NCI-H226 (cell line): ENCODE measurements at places on chromosomes 6 and 20.

- DNase-seq = no peak
Measured at GRCh38 chr6:38773338-38773737, 58.2 kb downstream of the DNAH8 start.

DNA sequence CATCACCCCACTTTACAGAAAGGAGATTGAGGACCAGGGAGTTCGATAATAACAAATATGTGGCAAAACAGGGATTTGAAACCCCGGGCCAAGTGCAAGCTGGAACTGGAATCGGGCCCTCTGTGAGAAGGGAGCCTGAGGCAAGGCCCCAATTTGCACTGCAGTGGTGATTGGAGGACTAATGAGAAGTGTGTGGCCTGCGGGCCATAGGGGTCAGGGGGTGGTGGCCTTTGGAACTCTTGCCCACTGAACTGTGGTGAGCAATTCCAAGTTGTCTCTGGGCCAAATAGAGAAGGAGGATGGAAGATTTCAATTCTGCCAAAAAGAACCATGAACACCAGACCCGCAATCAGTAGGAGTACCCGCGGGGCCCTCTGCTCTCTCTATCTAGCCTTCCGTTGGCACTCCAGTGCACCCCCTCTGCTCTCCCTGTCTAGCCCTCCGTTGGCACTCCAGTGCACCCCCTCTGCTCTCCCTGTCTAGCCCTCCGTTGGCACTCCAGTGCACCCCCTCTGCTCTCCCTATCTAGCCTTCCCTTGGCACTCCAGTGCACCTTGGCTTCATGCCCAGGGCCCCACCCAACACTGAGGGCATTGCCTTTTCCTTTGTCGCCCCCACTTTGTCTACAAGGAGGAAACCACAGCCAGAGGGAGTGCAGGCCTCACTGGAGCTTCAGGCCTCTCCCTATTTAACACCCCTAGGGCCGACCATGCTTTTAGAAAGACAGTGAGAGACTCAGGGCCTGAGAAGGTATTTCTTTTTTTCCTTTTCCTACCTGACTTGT, 6.0 kb upstream of the PTPRA start:
- DNase-seq = no peak

- DNase-seq = no peak
Measured at GRCh38 chr6:37061157-37061804, 55.8 kb downstream of the FGD2 start.

GRCh38 chr6:148037496-148037895, 305.1 kb upstream of the SASH1 start:
- DNase-seq = no peak

DNA sequence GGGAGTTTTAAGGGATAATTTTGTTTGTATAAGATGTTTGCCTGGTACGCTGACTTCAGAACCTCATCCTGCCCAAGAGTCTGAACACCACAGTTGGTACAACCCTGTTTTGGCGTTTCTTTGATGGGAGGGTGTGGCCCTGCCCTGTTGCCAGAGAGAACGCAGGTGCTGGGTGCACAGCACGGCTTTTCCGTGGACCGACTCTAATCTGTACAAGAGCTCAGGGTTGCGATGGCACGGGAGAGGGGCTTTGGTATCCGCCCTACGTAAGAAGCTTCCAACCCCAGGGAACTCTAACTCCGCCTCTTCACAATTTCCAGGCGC, 1.3 kb downstream of the CYP24A1 start:
- DNase-seq = no peak

GRCh38 chr6:75291331-75291730, 6.7 kb upstream of the TMEM30A start:
- no peak for DNase-seq

DNA sequence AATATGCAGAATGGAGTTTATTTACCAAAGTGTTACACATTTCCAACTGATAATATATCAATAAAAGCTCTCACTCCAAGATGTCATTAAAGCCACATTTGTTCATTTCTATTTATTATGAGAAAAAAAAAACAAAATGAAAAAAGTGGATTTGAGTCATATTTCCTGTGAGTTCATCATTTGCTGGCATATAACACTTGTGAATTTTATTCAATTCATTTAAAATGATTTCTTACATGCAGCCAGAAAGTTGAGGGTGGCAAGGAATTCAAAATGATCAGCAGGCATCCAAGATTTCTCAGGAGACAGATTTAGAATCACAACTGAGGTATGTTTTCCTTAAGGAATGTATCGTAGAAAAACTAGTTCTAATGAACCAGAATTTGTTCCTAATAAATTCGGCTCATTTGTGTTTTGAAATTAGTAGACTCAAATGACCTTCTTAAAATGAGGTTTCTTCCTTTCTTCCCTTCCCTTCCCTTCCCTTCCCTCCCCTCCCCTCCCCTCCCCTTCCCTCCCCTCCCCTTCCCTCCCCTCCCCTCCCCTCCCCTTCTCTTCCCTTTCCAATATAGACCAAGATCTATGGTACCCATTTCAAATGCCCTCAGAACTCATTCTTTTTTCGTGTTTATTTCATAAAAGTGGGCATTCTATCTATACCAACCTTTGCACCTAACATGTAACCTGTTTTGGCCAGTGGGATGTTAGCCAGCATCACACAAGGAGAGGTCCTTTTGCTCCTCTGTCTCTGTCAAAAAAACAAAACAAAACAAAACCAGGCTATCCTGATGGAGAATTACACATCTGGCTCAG, 357.9 kb upstream of the TSHZ2 start:
- DNase-seq = no peak

DNA sequence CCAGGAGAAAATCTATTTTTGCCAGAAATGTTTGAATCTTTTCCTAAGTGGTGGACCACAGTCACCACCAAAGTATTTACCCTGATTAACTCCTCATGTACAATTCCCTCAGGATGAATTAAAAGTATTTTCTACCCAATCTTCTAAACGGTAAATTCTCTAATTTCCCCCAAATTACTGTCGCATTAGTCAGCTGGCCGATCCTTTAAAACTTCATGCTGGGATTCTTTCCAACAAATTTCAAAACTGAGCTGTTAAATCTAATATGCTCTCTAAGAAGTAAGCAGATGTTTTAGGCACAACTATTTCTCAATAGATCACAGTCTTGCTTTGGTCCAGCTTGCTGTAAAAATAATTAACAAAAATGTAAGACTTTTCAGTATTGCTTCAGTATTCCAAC, 447.2 kb downstream of the FRK start:
- peak; percentile 64 for DNase-seq

GRCh38 chr6:37971711-37972390, 152.3 kb downstream of the ZFAND3 start:
- no peak for DNase-seq

- peak; percentile 22 for DNase-seq
Measured at GRCh38 chr20:45311589-45312211, 3.6 kb upstream of the MATN4 start.

DNA sequence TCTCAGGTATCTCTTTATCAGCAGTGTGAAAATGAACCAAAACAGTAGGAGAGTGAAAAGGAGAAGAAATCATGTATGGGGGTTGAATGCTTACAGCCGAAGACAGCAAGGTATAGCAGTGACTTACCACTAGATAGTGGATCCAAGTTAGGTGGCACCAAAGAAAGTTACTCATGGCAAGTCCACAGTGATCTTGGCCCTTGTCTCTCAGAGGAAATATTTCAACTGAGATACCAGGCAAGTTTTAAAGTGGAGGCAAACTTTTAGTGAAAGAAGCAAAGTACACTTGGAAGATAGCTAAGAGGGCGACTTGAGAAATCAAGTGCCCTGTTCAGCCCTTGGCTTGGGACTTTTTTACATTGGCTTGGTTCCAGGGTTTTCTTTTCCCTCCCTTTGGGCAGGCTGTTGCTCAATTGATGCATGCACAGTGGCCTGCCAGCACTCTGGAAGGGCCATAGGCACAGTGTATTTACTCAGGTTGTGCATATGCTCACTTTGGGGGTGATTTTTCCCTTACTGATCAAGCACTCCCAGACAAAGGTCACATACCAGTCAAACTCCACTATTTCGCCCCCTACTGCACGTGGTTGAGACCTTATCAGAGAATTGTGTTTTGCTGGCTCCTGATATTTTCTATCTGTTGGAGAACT, 329.5 kb upstream of the KHDRBS2 start:
- no peak for DNase-seq

DNA sequence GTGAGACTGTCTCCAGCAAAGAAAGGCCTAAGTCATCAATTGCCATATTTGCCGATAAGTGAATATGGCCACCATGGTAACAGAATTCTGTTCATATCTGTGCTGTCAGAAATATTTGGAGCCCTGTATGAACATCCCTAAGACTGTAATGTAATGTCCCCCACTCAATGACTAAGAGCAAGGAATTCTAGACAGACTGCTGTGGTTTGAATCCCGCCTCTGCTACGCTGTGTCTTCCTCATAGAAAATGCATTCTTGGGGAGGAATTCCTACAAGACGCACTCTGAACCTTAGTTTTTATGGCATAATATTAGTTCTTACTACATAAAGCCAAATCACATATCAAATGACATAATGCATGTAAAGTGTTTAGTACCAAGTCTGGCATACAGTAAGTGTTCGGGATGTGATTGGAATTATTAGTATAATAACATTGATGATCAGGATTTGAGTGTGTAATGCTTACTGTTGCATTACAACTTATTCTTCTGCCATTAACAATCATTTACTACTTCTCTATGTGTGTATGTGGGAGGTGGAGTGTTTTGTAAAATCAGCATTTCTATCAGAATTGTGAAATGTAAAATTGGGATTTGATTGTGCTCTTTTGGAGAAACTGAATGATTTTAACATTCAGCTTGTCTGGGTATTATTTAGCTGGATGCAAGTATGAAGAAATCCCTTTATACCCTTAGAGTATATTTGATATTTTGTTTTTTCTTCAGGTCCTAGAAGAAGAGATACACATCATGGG, 103.0 kb downstream of the OLIG3 start:
- DNase-seq = no peak

DNA sequence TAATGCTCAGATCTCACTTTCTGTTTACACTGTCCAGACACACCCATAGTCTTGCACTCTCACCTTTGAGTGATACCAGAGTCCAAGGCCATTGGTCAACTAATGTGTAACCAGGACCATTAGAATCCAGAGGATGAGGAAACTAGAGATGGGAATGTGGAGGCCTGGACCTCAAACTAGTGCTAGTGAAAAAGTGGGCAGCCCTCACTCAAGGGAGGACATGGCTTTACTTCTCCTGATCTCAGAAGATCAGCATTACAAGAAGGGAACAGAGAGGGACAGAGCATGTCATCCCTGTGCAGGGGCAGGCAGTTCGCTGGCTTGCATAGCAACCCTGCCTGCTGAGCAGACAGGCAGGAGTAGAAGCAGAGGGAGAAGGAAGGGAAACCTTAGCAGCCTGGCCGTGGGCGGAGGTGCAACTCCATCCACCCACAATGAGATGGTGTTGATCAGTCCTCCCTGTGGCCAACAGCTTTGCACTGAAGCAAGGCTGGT, 22.6 kb upstream of the XRN2 start:
- no peak for DNase-seq

- no peak for DNase-seq
Measured at GRCh38 chr6:29656157-29656556, 735 bp upstream of the MOG start.

DNA sequence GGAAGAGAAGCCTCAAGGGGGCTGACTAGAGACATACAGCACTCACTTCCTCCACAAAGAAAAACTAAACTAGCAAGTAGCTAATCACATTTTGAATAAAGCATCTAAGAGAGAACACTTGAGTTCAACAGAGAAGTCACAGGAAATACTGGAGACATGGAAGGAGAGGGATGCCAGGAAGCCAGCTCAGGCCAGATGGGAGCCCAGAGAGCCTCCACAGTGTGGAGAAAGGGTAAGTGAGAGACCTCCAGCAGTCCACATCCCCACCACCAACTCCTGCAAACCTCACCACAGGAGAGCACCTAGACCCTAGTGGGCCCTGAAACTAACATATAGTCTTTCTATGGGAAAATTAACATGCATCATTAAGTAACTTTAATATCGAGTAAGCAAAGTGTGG, 79.2 kb downstream of the EPM2A start:
- DNase-seq = no peak

DNA sequence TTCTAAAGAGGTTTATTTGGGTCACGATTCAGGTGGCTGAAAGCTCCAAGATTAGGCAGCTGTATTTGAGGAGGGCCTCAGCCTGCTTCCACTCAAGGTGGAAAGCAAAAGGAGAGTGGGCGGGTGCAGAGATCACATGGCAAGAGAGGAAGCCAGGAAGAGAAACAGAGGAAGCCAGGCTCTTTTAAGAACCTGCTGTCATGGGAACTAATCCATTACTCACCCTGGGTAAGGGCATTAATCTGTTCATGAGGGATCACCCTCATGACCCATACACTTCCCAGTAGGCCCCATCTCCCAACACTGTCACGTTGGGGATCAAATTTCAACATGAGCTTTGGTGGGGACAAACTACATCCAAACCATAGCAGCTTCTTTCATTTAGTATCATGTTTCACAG, 53.9 kb downstream of the DHX35 start:
- DNase-seq = no peak

- DNase-seq = no peak
Measured at GRCh38 chr6:142195862-142196541, 48.9 kb downstream of the VTA1 start.

- DNase-seq = no peak
Measured at GRCh38 chr6:146767632-146768031, 168.9 kb downstream of the ADGB start.

DNA sequence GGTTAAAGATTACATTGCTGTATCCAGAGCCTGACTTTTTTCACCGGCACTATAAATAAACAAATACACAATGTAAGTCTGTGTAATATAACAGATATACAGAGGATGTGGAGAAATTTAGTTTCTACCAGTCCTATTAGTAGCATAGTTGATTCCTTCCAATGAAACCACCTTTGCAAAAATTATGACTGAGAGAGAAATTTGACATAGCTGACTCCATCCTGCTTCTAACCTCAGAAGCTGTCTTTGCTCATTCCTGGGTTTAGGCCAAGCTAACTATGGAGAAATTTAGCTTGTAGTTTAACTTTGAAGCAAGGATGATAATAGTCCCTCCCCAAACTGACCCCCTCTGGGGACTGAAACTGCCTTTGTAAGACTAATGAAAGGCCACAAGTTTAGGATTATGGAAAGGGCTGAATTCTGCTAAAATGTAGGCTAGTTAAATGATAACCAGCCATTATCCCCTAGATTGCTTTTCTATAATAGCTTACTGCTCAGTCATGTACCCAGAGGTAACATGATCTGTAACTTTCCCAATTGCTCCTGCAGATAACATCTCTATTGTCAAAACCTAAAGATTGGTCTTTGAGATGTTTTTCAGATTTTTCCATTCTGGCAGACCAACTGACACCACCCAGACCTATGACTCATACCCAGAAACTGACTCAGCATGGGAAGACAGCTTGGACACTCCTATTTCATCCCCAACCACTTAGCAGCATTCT, 172.8 kb upstream of the ARG1 start:
- DNase-seq = peak; percentile 72

DNA sequence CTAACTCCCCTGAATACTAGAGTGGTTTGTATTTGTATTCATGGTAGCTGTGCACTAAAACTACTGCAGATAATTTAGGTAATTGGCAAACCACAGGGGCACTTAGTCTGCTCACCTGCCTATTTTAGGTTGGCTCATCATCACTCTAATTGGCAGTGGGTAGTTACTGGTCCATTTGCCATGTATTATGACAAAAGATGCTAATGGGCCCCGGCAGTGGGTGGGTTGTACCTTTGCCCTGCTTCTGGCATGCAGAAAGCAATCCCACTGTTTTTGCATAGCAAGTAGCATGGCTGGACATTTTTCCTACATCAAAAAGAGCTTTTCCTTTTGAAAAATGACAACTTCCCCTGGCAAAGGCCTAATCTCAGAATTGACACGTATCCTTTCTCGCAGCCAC, 741.4 kb upstream of the MAP3K7 start:
- DNase-seq = no peak
